ENCODE measurements at places on chromosomes 7 and 10.

- DNase-seq: no peak
Measured at GRCh38 chr7:102049765-102050164, 232.3 kb downstream of the CUX1 start.

DNA sequence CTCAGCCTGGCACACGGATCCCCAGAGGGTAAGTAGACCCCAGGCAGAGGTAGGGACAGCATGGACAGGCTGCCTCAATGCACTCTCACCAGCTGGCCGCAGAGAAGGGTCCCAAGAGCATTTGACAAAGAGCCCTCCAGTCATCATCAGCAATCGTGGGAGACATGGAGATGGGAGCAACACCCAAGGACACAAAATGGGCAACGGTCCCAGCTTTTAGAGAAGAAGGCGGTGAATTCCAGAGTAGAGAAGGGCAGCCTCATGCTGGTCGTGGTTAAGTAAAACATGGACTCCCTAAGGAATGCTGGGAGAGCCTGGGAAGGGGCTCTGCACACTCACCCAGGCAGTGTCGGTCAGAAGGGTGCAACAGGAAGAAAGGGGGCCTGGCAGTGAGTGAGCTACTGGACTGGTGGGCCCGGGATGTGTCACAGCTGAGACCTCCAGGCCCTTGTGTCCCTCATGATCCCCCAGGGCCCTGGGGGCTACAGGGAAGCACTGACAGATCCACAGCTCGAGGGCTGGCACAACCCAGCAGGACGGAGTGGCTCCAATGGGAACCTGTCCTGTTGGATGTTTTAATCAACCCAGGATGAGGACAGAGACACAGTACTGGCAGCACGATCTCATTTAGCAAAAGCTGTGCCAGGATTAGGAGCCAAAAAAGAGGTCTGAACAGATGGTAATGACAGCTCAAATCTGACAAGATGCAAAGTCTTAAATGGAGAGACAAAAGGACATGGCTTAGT, 147.1 kb downstream of the NEURL1 start:
- DNase-seq: no peak

DNA sequence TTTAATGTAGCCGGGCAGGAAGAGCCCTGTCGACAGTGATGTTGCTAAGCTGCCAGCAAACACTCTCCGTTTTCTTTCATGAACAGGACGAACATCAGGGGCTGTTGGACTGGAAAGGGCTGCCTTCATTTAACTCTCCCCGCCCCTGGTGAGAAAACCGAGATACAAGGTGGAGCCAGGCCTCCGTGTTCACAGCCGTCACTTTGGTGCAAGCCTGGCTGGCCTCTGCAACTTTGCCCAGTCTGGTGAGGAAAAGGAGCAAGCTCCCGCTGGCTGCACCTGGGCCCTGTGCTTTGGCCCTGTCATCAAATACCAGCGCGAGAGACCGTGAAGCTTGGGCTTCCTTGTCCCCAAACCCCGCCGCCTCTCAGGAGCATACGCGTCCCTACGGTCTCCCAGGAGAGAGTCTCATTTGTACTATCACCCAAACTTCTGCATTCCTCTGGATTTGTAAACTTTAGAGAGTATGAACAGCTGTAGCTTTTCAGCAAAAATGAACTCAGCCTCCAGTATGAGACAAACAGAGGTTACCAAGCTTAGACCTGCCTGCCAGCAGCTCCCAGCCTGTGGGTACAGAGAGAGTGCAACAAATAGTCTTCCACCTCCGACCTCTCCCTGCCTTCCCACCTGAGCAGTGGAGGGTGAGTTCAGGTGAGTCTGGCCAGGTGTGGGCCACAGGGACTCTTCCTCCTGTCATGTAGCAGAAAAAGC, 445.3 kb upstream of the MGMT start:
- no peak for DNase-seq

DNA sequence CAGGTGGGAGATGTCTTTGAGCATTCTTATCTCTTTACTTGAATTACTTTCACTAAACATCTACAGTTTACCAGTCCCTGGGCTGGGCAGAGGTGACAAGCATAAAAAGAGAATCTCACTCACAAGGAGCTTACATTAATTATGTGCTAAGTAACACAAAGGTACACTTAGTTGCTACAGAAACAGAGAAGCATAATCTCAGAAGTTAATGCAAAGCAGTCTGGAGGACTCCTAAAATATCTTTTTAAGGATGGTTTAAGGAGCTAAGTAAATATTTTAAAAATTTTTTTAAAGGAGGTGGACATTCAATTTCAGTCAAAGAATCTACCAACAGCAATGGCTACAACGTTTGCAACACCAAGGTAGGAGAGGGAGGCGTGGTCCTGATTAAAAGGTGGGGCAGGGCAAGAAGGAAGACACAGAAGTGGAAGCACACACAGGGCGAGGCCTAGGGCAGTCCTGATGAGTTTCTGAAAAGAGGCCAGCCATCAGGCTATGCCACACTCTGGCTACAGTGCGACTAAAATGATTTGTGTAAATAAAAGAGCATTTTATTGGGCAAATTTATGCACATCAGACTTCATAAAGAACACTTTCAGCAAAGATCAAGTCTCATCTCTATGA, 5.3 kb downstream of the LARP4B start:
- DNase-seq: no peak

- no peak for DNase-seq
Measured at GRCh38 chr10:11783558-11783865, 39.6 kb upstream of the PROSER2 start.

- no peak for DNase-seq
Measured at GRCh38 chr10:36341471-36341870, 699.4 kb upstream of the FZD8 start.

GRCh38 chr7:15016766-15017165, 114.2 kb upstream of the DGKB start:
- no peak for DNase-seq

DNA sequence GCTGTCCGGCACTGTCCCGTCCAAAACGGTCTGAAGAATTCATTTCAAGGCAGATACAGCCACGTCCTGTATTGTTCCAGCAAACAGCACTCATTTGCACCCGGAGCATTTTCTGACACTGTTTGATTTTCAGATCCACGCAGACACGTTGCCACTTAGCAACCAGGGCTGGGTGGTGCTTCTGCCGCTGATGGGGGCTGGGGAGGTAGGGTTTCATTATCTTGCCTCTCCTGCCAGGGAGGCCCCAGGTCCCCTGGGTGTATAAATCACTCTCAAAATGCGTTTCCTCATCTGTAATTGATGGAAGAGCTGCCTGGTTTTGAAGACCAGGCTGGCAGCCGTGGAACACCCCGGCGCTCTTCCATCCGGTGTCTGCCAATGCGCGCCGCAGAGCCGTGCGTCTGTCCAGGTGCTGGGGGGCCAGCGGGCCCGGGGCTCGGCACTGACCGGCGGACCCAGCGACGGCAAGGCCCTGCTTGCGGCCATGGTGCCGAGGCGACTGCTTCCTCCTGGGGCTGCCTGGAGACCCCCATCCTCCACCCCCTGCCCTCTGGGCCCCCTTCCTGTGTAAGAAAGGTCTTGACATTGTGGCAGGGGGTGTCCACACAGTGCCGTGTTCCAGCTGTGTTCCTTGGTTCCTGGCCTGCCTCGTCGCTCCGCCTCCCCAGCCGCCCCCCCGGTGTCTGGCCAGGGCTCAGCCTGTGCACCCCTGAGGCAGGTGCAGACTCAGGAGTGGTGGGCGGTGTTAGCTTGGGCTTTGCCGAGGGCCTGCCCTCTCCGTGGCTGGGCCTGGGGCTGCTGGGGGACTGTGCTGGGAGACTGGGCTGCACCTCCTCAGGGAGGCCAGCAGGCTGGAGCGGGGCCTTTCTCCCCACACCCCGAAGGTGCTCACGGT, 16.6 kb downstream of the ADGRA1 start:
- no peak for DNase-seq

GRCh38 chr10:131574363-131574706, 262.8 kb upstream of the TCERG1L start:
- no peak for DNase-seq

DNA sequence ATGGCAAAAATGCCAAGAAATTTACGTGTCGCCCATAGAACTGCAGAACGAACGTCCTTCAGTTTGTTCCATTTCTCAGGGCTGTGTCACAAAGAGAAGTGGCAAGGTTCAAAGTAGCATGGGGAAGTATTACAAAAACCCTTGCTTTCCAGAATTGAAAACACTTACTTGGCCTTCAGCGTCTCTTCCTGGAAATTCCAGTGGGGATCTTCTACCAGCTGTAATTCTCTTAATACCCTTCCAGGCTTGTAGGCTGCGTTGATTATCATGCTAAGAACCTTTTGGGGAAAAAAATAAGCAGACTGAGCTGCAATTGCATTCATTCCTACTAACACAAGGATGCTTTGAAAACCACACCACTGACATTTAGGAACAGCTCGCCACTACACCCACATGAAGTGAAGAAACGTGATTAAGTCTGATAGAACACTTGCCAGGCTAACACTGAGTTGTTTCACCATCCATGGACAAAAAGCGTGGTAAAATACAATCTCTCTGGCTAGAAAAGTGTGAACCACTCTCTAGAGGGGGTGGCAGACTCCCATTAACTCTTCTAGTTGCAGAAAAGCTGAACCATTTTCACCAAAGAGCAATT, 222.3 kb downstream of the SFMBT2 start:
- no peak for DNase-seq

DNA sequence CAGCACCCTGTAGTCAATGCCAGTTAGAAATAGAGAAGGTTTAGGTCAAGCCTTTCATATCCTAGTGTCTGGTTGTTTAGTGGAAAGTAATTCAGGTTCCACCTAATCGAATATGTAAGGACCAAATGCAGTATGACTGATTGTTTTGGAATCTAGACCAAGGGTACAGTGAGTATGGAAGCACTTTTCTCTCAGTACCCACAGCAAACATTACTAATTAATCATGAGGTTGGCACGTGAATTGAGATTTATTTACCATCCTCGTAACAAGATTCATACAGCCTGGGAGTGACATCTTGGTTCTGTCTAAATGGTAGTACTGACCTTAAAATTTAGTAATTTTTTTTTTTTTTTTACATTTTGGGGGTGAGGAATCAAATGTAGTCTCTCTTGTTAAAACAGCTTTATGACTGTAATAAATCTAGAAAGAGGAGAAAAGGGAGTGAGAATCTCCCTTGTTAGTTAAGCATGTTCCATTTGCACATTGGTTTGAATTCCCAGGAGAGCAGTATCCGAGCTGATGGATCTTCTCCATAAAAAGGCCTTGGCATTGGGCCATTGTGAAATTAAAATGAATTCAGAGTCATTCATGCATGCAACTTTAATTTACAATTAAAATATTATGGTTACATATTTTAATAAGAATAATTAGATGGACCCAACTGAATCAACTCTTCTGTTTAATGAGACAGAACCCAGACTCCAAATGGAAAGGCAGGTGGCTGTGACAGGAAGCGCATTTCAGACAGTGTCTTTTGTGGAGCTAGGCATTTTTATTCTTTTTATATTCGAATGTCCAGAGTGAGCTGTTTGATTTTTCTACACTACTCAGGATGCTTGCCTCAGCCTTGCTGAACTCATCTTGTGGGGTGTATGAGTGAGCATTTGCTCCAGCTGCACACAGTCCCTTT, 57.6 kb downstream of the SNX10 start:
- no peak for DNase-seq

GRCh38 chr10:120854388-120854787, 3.2 kb downstream of the WDR11 start:
- DNase-seq: no peak

DNA sequence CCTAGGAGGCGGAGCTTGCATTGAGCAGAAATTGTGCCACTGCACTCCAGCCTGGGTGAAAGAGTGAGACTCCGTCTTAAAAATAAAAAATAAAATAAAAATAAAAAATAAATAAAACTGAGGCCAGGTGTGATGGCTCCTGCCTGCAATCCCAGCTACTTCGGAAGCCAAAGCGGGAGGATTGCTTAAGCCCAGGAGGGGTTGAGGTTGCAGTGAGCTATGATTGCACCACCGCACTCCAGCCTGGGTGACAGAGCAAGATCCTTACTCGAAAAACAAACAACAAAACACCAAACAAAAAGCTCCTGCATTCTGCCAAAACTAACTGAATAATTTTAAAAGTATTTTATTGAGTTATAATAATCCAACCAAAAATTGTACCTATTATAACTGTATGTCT, 36.2 kb downstream of the AGAP4 start:
- no peak for DNase-seq

DNA sequence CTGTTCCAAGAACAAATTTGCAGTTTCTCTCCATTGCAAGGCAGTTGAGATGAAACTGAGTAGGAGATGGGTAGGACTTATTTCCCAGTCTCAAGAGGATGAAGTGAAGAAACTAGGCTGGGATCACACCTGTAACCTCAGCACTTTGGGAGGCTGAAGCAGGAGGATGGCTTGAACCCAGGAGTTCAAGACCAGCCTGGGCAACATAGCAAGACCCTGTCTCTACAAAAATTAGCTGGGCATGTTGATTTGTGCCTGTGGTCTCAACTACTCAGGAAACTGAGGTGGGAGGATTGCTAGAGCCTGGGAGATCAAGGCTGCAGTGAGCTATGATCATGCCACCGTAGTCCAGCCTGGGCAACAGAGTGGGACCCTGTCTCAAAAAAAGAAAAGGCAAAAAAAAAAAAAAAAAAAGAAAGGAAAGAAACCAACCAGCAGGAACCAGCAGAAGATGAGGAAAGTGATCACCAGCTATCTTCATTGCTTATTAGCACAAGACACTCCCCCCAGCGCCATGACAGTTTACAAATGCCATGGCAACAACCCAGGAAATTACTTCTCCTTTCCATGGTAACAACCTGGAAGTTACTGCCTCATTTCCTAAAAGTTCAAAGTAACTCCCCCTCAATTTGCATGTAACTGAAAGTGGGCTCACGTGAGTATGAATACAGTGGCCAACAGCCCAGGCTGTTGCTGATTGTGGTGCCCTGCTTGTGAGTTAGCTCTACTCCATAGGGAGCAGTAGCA, 18.3 kb upstream of the ST8SIA6 start:
- DNase-seq: no peak

DNA sequence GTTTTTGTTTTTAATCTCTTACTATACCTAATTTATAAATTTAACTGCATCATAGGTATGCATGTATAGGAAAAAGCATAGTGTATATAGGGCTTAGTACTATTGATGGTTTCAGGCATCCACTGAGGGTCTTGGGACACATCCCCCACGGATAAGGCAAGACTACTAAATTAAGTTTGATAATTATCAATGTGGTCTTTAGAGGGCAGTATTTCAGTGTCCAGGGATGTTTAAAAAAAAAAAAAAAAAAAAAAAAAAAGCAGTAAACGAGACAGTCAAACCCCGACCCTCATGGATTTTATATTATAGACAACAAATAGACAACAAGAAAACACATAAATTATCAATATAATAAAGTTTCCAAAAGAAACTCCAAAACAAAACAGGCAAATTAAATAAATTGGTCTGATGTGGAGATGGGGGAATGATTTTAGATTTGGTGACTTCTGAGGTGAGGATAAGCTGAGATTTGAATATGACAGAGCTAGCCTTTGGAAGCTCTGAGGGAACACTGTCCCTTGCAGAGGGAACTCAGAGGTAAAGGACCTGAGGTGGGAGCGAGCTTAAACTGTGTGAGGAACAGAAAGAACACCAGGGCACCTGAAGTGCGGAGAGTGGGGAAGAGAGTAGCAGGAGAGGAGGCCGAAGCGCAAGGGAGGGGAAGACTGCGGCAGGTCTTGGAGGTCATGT, 14.8 kb downstream of the ACSM6 start:
- no peak for DNase-seq
